Fibroblast of the conjunctiva (primary cell): ENCODE measurements at places on chromosomes 4 and X.

GRCh38 chrX:2373615-2374014 lies 127.2 kb downstream of the DHRSX start:
- no peak for DNase-seq

DNA sequence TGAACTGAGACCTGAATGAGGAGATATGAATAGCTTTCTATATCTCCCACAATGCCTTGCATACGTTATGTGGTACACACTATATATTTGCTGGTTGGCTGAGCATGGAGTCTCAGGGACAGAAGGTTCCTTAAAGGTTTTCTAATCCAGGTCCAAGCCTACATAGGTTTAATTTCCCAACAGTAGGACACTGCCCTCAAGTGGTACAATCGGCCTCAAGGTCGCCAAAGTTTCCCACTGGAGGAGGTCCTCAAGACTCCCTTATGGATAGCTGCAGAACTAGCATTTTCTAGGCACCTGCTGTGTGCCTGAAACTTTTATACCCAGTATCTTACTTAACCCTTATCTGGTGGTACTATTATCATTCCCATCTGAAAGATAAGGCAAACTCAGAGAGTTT lies 21.0 kb upstream of the EFNB1 start:
- no peak for DNase-seq

DNA sequence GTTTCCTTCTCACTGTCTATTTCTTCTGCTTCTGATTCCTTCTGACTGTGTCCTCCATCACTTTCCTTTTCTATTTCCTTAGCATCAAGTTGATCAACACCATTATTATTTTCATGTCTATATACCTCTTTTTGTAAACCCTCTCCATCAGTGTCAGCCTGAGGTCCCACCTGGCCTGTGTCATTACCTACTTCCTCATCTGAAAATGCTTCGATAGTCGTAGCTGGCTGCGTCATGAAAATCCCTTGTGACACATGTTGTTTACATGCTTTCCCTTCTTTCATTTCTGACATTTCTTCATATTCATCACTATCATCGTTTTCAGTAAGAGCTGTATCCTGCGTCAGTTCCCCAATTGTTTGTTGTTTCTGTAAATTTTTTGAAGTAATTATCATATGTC lies 39.6 kb downstream of the RPGR start:
- no peak for DNase-seq

DNA sequence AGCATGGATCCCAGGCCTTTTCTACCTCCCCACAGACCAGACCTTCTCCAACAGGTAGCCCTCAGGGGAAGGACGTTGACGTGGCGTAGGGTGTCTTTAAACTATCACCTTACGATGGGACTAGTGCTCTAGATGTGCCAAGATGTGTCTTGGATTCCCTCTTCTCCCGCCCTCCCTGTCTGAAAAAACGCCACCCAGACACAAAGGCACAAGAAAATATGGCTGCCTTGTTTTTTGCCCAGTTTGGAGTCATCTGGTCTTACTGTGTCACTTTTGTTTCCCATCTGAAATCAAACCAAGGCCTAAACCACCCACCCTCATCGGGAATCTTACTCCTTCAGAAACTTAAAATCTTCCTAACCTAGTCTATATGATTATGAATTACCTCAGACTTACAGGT lies 235.4 kb downstream of the OR13H1 start:
- DNase-seq = no peak

GRCh38 chr4:30380404-30380998 lies 339.7 kb upstream of the PCDH7 start:
- peak; percentile 24 for DNase-seq

GRCh38 chrX:136839196-136839595 lies 41.3 kb downstream of the RBMX start:
- DNase-seq = no peak

- DNase-seq = no peak
Measured at GRCh38 chrX:150364347-150365050, 1.4 kb downstream of the MAMLD1 start.

GRCh38 chr4:122914292-122914904 lies 8.0 kb downstream of the NUDT6 start:
- DNase-seq = peak; percentile 66
